Endothelial cell of umbilical vein (primary cell): ENCODE measurements at places on chromosomes 3 and 15. TPM values are rescaled to one million over a fixed set of nuclear protein-coding genes. Genes with fewer than 3 reads are reported as not detected.
A peak's percentile ranks its signal among the peaks of the same experiment; 100 is the strongest.

DNA sequence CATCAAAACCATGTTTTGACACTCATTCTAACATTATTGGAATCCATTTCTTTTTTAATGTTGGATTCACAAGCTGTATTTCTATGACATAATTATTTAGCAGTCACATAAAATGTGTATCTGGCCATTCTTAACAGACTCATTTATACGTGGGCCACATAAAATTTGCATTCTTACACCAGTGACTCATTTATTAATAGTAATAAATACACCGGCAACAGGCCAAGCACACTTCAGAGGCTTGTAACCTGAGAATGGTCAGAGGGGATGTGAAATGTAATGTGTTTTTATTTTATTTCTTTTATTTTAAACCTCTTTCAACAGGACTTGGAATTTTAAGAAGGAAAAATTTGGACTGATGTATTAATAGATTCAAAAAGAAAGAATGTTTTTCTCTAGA is 384.9 kb upstream of the RARB start:
- no peaks in the 10 kb centered on the region for H3K4me1 ChIP-seq
- H3K4me3 ChIP-seq: no peak overlapping the region
- DNase-seq: no peak
- H3K27ac ChIP-seq: no peak overlapping the region

DNA sequence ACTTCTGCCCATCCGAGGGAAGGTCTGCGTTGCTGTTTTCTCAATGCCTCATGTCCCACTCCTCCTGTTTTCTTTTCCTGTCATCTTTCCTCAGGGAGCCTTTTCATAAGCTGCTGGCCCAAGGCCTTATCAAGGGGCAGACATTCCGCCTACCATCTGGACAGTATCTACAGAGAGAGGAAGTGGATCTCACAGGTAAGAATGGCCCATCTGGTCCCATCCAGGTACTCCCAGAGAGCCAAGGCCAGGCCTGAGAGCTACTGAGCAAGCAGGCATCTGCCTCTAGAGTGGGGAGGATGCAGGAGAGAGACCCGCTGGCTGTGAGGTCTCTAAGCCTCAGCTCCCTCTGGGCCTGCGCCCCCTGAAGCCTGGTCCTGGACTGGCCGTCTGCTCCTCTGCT is 81.5 kb upstream of the LIMD1 start:
- DNase-seq: no peak
- no peak overlapping the region for H3K27ac ChIP-seq
- no peak overlapping the region for H3K4me3 ChIP-seq
- no peaks in the 10 kb centered on the region for H3K27me3 ChIP-seq
- H3K4me1 ChIP-seq: peaks cover 18% of the 10 kb centered on the region
- peaks cover 8% of the 10 kb centered on the region for H3K36me3 ChIP-seq

GRCh38 chr3:127637546-127637945 is 8.6 kb downstream of the PODXL2 start:
- no peaks in the 10 kb centered on the region for H3K4me1 ChIP-seq
- H3K27ac ChIP-seq: no peak overlapping the region
- DNase-seq: no peak
- H3K36me3 ChIP-seq: no peaks in the 10 kb centered on the region

DNA sequence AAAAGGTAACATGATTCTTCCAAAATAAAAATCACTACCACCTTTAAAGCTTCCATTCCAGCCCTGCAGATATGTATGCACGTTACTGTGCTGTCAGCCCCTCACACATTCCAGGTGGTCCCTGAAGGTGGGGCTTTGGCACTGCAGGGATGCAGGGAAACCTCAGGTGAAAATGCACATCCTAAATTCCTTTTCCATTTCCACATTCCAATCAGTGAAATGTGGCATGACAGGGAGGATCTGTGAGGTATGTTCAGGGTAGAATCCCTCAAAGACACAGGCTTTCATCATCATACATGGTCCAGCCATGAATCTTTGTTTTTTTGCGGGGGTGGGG is 45.3 kb downstream of the CCR4 start:
- H3K36me3 ChIP-seq: no peaks in the 10 kb centered on the region
- no peaks in the 10 kb centered on the region for H3K27me3 ChIP-seq

The CA12 gene
- total RNA-seq: 1.8 and 5.9 TPM in 2 replicates

DNA sequence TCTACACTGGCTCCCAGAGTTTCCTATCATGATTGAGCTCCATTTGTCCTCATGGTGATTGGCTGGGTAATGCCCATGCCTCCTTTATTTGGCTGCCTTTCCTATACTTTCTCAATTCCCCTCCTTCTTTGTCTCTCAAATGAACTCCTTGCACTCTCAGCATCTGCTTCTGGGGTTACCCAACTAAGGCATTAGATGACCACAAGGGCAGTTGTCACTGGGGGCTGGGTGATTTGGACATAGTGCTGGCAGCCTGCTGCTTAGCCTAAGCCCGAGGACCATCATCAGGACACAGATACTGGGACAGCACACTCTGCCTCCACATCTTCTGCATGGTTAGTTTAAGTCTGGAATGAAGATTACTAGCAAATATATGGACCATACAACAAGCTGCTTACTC is 49.2 kb upstream of the LRRFIP2 start:
- DNase-seq: no peak
- H3K36me3 ChIP-seq: no peaks in the 10 kb centered on the region
- no peak overlapping the region for H3K4me3 ChIP-seq
- H3K27me3 ChIP-seq: peaks cover 13% of the 10 kb centered on the region
- H3K27ac ChIP-seq: no peak overlapping the region

The ALDH1L1 gene
- not detected in 2 replicates for total RNA-seq

DNA sequence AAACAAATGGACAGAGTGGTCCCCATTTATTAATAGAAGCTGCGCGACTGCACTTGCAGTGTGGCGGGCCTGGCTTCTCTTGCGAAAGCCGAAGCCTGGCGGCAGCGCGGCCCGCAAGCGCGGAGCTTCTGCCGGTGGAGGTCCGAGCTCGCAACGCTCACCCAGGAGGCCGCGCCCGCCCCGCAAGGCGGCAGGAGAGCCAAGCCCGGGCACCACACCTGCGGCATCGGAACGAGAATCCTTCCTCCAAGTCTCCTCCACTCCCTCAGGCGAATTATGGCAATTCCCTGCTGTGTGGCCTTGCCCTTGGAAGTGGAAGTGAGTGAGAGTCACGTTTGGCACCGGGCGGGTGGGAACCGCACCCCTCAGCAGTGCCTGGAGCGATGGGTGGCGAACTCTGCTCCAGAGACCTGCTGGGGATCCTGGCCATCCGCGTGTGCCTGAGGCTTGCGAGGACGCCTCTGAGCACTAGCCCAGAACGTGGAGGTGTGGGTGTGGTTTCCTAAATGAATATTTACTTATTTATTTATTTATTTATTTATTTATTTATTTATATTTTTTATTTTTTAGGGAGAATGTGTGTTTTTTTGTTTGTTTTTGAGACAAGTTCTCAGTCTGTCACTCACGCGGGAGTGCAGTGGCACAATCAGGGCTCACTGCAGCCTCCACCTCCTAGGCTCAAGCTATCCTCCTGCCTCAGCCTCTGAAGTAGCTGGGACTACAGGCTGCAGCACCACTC is 133.7 kb upstream of the UBE2E1 start:
- H3K27me3 ChIP-seq: no peaks in the 10 kb centered on the region
- no peaks in the 10 kb centered on the region for H3K36me3 ChIP-seq
- no peak overlapping the region for H3K27ac ChIP-seq
- no peak overlapping the region for H3K4me3 ChIP-seq
- peaks cover 19% of the 10 kb centered on the region for H3K4me1 ChIP-seq

GRCh38 chr3:155871746-155872158 is 1.3 kb downstream of the GMPS start:
- H3K27ac ChIP-seq: peak overlapping the region; percentile 79
- H3K27me3 ChIP-seq: no peaks in the 10 kb centered on the region
- H3K36me3 ChIP-seq: no peaks in the 10 kb centered on the region
- peak overlapping the region; percentile 93 for H3K4me3 ChIP-seq

- no peaks in the 10 kb centered on the region for H3K36me3 ChIP-seq
- H3K4me1 ChIP-seq: no peaks in the 10 kb centered on the region
- H3K27me3 ChIP-seq: peaks cover 5% of the 10 kb centered on the region
- DNase-seq: no peak
- H3K4me3 ChIP-seq: no peak overlapping the region
- H3K27ac ChIP-seq: no peak overlapping the region
Measured at GRCh38 chr3:127888564-127889107, 26.4 kb upstream of the KBTBD12 start.

GRCh38 chr3:184506561-184506991 is 55.0 kb upstream of the EPHB3 start:
- DNase-seq: peak; percentile 53
- peaks cover 3% of the 10 kb centered on the region for H3K4me1 ChIP-seq
- no peak overlapping the region for H3K4me3 ChIP-seq
- H3K36me3 ChIP-seq: no peaks in the 10 kb centered on the region
- no peak overlapping the region for H3K27ac ChIP-seq

- no peaks in the 10 kb centered on the region for H3K27me3 ChIP-seq
- no peaks in the 10 kb centered on the region for H3K4me1 ChIP-seq
- H3K27ac ChIP-seq: no peak overlapping the region
- no peaks in the 10 kb centered on the region for H3K36me3 ChIP-seq
Measured at GRCh38 chr3:70582803-70583202, 270.4 kb upstream of the MDFIC2 start.

- no peaks in the 10 kb centered on the region for H3K36me3 ChIP-seq
- DNase-seq: no peak
- H3K4me1 ChIP-seq: peaks cover 2% of the 10 kb centered on the region
- no peak overlapping the region for H3K27ac ChIP-seq
- no peak overlapping the region for H3K4me3 ChIP-seq
Measured at GRCh38 chr3:8317661-8318649, 183.7 kb upstream of the LMCD1 start.
